ENCODE measurements at places on chromosomes 11 and 22.

- no peak for ATAC-seq
Measured at GRCh38 chr11:1219834-1220815, 2.7 kb upstream of the MUC5B start.

DNA sequence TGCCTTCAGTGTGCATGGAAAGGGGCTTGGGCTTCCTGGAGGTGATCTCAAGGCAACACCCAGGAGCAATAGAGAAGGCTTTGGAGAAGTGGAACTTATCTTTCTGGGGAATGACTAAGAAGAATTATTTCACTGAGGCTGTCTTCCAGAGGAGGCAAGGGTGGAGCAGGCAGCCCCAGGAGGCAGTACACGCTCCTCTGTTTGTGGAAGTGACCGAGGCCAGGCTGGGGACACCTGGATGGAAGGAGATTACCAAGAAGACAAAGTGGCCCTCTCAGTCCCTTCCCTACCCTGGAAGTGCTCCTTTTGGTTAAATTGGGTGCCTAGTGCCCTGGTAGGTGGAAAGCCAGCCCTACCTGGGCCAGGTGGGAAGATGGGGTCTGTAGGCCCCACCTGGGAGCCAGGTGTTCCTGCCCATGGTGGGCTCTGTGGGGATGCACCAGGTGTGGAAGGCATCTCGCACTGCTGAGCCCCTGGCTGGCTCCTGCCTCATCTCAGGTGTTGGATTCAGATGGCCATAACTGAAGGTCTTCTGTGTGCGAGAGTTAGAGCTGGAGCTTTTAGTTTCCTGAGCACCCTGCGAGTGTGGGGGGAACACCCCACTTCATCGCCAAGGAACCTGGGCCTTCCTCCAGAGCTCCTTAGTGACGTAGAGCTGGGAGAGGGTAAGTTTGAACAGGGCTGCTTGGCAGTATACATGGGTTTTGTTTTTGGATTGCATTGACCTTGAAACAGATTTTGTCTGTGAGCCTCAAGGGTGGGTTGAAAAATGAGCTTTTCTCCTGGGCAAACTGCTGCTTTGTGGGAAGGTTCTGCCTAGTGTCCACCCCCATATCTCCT lies 46.1 kb downstream of the MICAL2 start:
- no peak for ATAC-seq

- ATAC-seq, result no peak
Measured at GRCh38 chr11:45229401-45230020, 56.6 kb downstream of the SYT13 start.

DNA sequence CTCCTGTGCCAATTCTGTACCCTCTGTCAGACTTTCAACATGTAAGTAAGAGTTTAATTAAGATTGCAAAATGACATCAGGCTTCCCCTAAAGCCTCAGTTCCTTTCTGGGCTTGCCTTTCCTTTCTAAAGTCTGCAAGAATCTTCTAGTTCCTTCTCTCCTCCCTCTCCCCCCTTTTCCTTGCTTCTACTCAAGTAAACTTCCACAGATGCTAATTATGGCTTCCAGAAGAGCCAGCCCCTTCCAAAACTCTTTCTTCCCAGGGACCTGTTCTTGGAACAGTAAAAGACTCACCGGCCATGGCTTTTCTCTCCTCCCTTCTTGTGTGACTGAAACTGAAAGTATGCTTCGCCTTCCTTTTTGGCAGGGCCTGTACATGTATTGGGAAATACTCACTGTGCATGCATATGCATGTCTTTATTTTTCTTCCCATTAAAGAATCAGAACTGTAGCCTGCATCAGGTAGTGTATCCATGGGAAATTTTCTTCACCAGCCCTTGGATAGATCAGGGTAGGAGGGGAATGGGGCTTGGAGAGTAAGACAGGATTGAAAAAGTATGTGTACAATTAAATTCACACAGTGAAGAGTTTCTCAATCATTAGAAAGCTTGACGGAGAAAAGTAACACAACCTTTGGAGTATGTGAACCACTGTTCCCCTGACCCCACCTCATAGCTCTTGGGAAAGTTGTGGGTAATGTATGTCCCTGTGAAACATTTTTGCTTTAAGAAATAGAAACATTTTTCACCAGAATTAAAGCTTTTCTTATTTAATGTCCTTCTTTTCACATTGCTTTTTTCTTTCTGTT lies at the start of gene CASP1:
CASP1 (minus strand) TSS at position 332 of the 808 bp plus-strand sequence; CDS start at position 301, 31 bp downstream.
- ATAC-seq, result peak; percentile 33

DNA sequence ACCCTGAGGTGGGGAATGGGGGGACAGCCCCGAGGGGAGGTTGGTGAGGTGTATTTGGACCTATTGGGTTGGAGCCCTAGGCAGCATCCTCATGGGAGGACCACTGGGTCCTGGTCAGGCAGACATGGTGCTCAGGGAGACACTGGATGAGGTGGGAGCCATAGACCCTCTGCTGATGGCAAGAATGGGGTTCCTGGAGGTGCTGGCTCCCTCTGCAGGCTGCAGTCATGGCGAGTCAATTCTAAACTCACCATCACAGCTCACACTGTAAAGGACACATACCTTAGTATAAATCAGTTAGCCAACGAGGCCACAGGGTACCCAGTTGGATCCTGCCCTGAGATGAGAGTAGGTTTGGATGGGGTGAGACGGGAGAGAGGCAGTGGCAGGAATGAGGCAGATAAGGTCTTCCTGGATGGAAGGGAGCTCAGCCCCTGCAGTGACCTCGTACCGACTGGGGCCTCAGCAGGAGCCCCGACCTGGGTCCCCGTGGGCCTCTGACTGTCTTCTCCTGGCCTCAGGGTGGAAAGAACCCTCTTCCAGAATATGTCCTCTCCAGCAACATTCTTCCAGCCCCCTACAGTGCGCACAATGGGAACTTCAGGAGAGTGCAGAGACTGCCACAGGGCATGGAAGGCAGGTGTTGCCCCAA lies 1.7 kb upstream of the GAB4 start:
- ATAC-seq, result no peak

DNA sequence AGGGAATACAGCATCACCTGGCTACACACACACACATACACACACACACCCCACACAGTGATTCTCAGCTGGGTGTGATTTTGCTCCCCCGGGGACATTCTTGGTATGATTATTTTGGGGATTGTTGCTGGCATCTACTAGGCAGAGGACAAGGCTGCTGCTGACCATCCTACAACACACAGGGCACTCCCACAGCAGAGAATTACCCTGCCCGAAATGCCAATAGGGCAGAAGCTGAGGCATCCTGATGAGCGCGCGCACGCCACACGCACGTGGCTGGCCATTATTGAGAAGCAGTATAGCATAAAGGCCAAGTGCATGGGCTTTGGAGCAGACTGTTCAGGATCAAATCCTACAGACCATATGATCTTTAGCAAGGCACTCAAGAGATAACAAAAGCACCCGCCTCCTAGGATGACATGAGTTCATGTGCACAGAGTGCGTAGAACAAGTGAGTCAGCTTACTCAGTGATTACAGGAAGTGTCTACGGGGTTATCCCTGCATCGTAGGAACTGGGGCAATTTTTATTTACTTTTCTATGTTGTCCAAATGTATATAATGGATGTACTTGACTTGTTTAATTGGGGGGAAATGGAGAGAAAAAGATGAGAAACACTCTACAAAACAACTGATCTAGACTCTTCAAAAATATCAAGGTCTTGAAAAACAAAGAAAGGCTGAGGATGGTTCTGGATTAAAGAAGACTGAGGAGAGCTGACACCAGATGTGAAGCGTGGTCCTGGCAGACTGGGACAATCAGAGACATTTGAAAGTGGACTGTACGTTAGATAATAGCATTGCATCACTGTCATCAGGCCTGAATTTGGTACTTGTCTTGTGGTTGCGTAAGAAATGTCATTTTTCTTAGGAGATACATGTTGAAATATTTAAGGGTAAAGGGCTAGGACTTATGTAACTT lies 7.2 kb upstream of the EHD1 start:
- peak; percentile 30 for ATAC-seq
